Right atrium auricular region (tissue), 2 donors: ENCODE measurements at places on chromosomes 12 and 14. TPM values are rescaled to one million over a fixed set of nuclear protein-coding genes. Genes with fewer than 3 reads are reported as not detected.

The TUNAR gene
- total RNA-seq = not detected

The PARPBP gene
- total RNA-seq = 2.2 TPM

The DERA gene
- total RNA-seq = 20.0 TPM

The BIN2 gene
- total RNA-seq = 4.6 TPM

DNA sequence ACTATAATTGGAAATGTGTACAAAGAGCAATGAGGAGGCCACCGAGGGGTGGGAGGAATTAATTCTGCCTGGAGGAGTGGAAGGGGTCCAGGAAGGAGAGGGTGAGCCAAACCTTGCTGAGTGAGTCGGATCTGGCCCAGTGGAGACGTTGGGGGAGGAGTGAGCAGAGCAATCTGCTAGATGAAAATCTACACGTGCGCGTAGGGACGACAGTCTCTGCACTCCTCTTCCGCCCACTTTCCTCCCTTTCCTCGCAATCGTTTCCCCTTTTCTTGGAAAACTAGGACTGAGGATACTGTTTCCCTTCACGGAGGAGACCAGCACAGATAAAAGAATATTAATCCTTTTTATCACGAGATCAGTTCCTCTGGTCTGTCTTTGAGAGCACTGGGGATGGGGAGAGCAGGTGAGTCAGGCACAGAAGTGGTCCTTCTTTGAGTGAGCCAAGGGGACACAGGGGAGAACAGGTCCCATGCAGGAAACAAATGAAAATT, 2.9 kb upstream of the NAB2 start:
- H3K4me1 ChIP-seq = no peaks in the 10 kb centered on the region
- no peaks in the 10 kb centered on the region for H3K27me3 ChIP-seq
- peaks cover under 1% of the 10 kb centered on the region for H3K36me3 ChIP-seq
- no peak for DNase-seq
- peak overlapping the region; percentile 100 for H3K27ac ChIP-seq
- H3K4me3 ChIP-seq = peak overlapping the region; percentile 84

DNA sequence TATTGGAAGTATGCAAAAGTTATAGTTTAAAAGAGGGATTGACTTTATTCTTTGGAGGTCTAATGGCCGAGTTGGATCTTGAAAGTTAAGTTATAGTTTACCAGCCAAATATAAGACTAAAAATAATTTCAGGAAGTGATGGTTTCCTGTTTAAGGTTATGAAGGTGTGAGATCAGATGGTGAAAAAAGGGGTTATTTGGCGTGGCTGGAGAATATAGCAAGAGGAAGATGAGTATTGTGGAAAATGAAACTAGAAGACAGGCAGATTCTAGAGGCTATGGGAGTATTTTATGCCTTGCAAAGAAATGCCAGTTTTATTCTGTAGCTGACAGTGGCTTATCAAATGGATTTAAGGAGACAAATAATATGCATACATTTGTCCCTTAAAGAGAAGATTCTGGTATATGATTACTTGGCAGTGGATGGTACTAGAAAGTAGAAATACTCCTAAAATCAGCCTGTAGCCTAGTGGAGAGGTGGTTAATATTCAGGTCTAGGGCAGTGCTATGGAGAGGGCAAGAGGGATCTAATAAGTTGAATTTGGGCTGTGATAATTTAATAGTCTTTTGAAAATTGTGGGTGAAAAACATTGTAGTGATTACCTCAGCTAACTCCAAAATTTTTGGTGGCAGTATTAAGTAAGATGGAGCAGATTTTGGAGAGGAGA, 1091.8 kb upstream of the ATXN7L3B start:
- no peak overlapping the region for H3K4me3 ChIP-seq
- H3K4me1 ChIP-seq = no peaks in the 10 kb centered on the region
- H3K36me3 ChIP-seq = no peaks in the 10 kb centered on the region
- H3K27me3 ChIP-seq = no peaks in the 10 kb centered on the region
- DNase-seq = no peak

DNA sequence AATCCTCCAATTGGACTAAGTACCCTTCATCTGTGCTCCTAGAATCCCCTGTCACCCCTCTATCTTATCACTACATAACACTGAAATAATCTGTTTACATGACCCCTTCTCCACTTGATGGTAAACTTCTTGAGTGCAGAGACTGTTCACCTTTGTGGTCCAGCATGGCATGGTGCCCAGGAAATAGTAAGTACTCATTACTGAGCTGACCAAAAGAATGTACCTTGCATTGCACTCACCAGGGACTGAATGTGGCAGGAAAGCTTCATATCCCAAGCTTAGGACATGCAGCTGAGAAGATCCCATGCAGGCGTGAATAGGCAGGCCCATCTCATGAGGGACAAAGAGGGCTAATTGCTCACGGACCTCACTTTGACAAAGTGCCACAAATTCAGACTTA, 1.4 kb upstream of the GARIN2 start:
- no peaks in the 10 kb centered on the region for H3K4me1 ChIP-seq
- H3K4me3 ChIP-seq = no peak overlapping the region
- no peaks in the 10 kb centered on the region for H3K27me3 ChIP-seq
- H3K27ac ChIP-seq = no peak overlapping the region

GRCh38 chr12:72432037-72432604, 160.0 kb downstream of the TRHDE start:
- no peak overlapping the region for H3K4me3 ChIP-seq
- H3K4me1 ChIP-seq = no peaks in the 10 kb centered on the region
- no peak for DNase-seq

- no peaks in the 10 kb centered on the region for H3K27me3 ChIP-seq
- H3K4me1 ChIP-seq = peaks cover 33% of the 10 kb centered on the region
- no peak overlapping the region for H3K4me3 ChIP-seq
- DNase-seq = no peak
- no peak overlapping the region for H3K27ac ChIP-seq
- no peaks in the 10 kb centered on the region for H3K36me3 ChIP-seq
These were observed 29.5 kb downstream of the NINJ2 start for GRCh38 chr12:633731-634130.

DNA sequence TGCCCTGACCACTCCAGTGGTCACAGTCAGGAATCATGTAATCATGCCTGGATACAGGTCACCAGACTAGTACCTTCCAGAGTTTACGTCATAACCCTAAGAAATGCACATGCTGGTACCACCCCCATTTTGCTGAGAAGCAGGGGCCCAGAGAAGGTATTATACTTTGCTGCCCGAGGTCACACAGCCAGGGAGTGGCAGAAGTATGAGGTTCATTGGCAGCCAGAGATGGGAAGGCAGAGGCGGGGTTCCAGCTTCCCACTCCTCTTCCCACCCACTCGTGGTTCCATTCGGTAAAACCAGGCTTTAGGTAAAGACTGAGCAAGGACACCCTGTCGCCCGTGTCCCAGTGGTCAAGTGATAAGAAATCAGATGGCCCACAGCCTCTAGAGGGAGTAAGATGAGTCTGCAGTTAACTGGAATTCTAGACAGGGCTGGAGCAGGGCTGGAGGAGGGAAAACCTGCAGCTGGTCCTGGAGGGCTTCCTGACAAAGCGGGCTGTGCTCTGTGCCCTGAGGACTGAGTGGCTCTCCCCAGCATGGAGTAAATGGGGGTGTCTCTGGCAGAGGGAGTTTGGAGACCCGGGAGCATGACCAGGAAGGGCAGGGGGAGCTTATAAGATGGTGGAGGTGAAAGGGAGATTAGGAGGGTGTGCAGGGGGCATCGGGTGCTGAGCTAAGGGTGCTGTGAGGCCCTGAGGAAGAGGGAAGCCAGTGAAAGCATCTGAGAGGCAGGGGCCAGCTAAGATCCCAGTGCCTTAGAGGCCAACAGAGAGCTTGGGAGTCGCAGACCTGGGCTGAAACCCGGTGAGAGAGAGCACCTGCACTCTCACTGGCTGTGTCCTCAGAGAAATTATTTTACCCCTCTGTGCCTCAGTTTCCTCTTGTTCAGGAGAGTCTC, 5.7 kb downstream of the FAM222A start:
- H3K4me1 ChIP-seq = no peaks in the 10 kb centered on the region
- no peak overlapping the region for H3K4me3 ChIP-seq
- H3K27ac ChIP-seq = peak overlapping the region; percentile 86
- H3K36me3 ChIP-seq = no peaks in the 10 kb centered on the region
- no peaks in the 10 kb centered on the region for H3K27me3 ChIP-seq

DNA sequence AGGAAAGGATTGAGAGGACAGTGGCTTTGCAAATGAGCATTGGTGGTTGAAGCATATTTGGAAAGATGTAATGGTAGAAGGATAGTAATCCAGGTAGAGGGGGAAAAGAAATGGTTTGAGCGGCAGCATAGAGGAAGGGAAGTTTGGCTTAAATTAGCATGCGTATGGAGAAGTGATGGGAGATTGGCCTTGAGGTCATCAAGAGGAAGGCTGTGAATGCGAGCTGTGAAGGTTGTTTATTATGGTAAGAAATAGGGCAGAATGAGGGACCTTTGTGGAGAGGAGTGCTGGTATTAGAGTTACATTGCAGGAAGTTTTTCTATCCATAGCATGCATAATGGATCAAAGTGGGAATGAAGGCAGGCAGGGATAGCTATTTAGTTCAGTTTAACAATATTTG, 162.1 kb downstream of the TMTC2 start:
- no peaks in the 10 kb centered on the region for H3K27me3 ChIP-seq
- H3K4me3 ChIP-seq = no peak overlapping the region
- no peaks in the 10 kb centered on the region for H3K4me1 ChIP-seq
- no peaks in the 10 kb centered on the region for H3K36me3 ChIP-seq

DNA sequence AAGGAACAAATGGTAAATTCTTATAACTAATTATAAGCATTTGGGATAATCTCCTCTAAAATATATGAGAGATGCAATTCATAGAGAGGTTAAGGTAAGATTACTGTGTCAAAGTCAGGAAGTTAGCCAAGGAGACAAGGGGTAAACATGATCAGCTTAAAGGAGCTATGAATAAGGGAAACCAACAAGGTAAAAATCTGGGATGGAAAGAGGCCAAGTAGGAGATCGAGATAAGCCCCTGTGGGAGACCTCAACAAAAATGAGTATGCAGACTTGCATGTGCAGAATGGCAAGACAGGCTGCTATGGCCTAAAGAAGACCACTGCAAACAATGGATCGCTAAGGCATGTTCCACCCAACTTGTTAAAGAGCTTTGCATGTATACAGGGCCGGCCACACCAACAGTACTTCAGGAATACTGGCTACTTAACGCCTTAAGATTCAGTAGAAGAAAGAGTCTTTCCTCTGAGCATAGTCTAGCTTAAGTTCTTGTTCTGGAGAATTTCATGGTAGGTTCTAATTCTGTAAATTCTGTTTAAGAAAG, 738.6 kb downstream of the GALC start:
- H3K36me3 ChIP-seq = no peaks in the 10 kb centered on the region
- H3K4me1 ChIP-seq = no peaks in the 10 kb centered on the region
- H3K4me3 ChIP-seq = no peak overlapping the region
- DNase-seq = no peak
- H3K27me3 ChIP-seq = no peaks in the 10 kb centered on the region

DNA sequence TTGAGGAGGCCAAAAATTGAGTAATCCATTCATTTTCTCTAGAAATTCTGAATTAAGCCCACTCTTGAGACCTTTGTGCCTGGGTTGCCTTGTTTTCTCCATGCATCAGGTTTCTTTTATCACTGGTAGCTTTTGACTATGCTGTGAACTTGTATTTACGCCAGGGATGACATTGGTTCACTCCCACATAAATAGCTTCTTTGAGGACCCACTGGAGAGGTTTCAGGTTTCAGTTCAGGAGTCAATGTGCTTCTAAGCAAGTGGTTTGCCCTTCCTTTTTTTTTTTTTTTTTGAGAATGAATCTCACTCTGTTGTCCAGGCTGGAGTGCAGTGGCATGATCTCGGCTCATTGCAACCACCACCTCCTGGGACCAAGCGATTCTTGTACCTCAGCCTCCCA, 10.2 kb upstream of the SLC17A8 start:
- no peaks in the 10 kb centered on the region for H3K36me3 ChIP-seq
- DNase-seq = no peak
- H3K27me3 ChIP-seq = no peaks in the 10 kb centered on the region
- H3K27ac ChIP-seq = no peak overlapping the region
- no peak overlapping the region for H3K4me3 ChIP-seq

GRCh38 chr12:113381220-113381619, 22.5 kb downstream of the SDS start:
- H3K27me3 ChIP-seq = no peaks in the 10 kb centered on the region
- H3K4me3 ChIP-seq = no peak overlapping the region
- H3K4me1 ChIP-seq = no peaks in the 10 kb centered on the region
- DNase-seq = no peak
- H3K36me3 ChIP-seq = peaks cover 53% of the 10 kb centered on the region
- H3K27ac ChIP-seq = no peak overlapping the region

GRCh38 chr12:19959353-19959752, 409.0 kb upstream of the PDE3A start:
- H3K27me3 ChIP-seq = no peaks in the 10 kb centered on the region
- no peak overlapping the region for H3K4me3 ChIP-seq
- H3K4me1 ChIP-seq = no peaks in the 10 kb centered on the region
- no peak for DNase-seq
